NB4 (cell line): ENCODE measurements at places on chromosomes 4 and X.
A peak's percentile ranks its signal among the peaks of the same experiment; 100 is the strongest.

DNA sequence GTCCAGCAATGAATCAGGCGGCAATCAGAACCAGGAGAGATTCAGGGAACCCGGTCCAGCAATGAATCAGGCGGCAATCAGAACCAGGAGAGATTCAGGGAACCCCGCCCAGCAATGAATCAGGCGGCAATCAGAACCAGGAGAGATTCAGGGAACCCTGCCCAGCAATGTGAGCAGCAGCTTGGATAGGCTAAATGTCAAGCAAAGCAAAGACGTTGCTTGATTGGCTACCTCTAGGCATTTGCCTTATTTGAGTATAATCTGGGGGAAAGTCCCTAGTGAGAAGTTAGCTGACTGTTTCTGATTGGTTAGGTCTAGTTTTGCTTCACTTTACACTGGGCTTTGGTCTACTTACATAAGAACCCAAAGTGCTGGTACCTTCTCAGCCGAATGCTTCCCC lies 1212.2 kb upstream of the TENM3 start:
- no peak for DNase-seq

GRCh38 chr4:8171984-8172924 lies 13.6 kb upstream of the ABLIM2 start:
- no peak for DNase-seq

GRCh38 chr4:86592553-86593249 lies 1.4 kb upstream of the PTPN13 start:
- no peak for DNase-seq

DNA sequence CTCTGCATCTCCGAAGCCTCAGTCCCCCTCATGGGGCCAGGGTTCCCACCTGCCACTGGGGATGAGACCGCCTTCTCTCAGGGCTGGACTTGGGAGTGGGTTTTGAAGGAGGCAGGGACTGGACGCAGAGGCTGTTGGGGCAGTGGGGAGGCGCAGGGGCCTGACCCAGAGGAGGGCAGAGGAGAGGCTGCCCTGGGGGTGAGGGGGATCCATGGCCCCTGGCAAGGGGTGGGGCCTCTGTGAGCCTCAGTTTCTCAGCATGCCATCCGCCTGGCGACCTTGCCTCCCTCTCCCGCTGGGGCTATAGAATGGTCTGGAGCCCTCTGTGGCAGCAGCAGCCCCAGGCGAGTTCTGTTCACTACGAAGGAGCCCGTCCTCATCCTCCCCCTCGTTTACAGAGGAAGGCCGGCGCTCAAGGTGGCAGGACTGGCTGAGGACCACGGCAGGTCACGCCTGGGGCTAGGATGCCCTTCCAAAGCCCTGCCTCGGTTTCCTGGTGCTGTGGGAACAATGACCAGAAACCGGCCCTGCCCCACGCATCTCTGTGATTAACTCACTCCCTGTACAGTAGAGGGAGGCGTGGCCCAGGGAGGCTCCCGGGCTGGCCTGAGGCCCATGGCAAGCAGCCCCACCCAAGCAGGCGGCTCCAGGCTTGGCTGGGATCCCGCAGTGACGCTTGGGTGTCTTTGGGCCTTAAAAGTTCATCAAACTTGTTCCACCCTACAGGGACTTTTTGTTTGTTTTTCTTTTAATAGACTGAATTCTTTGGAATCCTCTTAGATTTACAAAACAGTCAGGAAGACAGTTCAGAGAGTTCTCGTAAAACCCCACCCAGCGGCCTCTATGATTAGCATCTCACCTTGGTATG lies 16.0 kb upstream of the SH3TC1 start:
- no peak for DNase-seq

- no peak for DNase-seq
Measured at GRCh38 chr4:37157476-37158167, 86.9 kb upstream of the NWD2 start.

GRCh38 chr4:160296476-160296875 lies 1193.6 kb downstream of the RAPGEF2 start:
- no peak for DNase-seq

DNA sequence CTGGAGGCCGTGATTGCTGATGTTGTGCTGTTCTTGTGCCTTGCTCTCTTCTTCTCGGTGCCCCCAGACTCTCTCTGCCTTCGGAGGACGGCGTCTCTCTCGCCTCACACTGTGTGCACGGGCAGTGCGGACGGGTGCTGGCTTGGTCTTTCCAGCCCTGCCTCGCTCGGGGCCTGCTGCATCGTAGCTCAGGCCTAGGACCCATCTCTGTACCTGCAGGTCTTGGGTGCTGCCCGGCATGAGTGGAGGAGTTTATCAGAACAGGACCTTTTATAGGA lies 18.2 kb downstream of the RGS12 start:
- DNase-seq = no peak

GRCh38 chrX:74546984-74547383 lies 67.4 kb downstream of the RLIM start:
- DNase-seq = no peak

DNA sequence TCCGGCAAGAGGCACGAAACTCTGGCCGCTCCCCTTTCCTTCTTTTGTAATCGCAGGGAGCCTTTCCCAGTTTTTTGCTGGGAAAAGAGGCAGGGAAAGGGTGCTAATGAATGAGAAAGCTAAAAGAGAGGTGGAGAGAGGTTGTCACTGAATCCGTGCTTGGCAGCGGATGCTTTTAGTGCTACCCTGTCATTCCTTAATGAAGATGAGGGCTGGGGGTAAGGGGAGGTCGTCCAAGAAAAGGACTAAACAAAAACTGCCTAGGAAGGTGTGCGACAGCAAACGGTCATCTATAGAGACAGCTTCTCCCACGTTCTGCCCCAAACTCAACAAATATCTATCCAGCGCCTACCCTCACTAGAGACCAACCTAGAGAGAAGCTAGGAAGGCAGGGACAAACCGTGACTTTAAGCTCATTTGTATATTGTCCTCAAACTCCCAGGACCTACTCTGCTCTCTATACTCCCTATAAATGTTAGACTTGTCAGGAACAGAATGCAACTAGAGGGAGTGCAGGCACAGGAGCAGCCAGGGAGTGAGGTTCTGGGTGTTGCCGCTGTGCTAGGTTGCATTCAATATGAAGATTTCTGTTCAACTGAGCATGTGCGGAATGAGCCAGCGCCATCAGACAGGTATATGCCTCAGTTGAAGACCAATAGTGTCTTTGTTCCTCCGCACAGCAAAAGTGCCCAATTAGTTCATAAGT lies 777 bp upstream of the CASK start:
- peak; percentile 3 for DNase-seq

- no peak for DNase-seq
Measured at GRCh38 chr4:96767815-96768480, 928.1 kb downstream of the PDHA2 start.

GRCh38 chr4:24210332-24210902 lies 320.6 kb upstream of the PPARGC1A start:
- peak; percentile 43 for DNase-seq

GRCh38 chr4:32161392-32161791 lies 1441.2 kb downstream of the PCDH7 start:
- DNase-seq = peak; percentile 84

GRCh38 chr4:10640561-10641201 lies 43.9 kb downstream of the CLNK start:
- DNase-seq = no peak

DNA sequence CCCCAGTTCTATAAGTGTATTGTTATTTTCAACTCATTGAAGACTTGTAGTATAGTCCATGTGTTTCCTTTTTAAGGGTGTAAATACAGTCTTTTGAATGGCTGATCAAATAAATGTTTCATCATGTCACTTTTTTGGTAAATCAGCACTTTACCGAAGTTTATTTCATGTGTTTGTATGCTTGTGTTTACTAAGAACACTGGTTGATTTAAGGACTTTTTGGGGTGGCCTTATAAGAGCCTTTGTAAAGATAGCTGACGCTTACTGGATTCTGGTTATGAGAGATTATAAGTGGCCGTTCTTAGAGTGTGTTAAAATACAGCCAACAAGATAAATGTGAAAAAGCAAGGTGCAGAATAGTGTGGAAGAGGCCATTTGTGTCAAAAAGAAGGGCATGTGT lies 2.6 kb downstream of the UBE2K start:
- no peak for DNase-seq

- DNase-seq = no peak
Measured at GRCh38 chr4:78308517-78308916, 243.1 kb upstream of the ANXA3 start.

DNA sequence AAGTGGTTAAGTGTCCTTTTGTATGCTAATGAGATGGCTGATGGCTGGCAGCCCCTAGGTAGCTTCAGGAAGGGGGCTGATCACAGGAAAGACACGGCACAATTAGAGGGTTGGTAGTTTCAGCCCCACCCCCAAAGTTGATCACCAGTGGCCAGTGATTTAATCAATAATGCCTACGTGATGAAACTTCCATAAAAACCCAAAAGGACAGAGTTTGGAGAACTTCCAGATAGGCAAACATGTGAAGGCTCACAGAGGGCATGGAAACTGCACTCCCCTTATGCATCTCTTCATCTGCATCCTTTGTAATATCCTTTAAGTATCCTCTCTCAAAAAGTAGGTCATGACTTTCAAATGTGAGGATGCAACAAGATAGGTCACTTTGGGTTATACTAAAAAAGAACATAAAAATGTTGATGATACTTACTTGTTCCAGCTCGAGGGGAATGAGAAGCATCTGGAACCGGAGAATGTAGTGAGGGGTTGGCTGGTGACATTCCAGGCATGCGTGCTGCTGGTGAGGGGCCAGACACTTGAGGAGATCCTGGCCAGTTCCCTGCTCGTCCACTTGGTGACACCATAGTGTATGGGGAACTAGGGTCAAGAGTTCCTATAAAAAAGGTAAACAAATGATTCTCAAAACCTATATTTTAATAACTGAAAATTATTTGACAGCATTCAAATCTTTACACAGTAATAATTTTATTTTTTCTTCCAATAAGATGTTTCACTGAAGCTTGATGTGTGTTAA lies 16.7 kb upstream of the CXorf38 start:
- DNase-seq = no peak

GRCh38 chr4:104976262-104976661 lies 170.4 kb upstream of the TET2 start:
- peak; percentile 6 for DNase-seq

DNA sequence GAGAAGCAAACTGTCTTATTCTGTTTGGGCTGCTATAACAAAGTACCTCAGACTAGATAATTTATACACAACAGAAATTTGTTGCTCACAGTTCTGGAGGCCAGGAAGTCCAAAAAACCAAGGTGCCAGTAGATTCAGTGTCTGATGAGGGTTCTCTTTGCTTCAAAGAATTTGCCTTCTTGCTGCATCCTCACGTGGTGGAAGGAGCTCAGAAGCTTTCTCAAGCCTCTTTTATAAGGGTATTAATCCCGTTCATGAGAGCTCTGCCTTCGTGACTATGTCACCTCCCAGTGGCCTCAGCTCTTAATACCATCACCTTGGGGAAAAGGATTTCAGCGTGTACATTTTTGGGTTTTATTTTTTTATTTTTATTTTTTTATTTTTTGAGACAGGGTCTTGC lies 20.1 kb downstream of the CA5B start:
- no peak for DNase-seq

- DNase-seq = no peak
Measured at GRCh38 chr4:38923746-38924145, 56.1 kb downstream of the FAM114A1 start.

DNA sequence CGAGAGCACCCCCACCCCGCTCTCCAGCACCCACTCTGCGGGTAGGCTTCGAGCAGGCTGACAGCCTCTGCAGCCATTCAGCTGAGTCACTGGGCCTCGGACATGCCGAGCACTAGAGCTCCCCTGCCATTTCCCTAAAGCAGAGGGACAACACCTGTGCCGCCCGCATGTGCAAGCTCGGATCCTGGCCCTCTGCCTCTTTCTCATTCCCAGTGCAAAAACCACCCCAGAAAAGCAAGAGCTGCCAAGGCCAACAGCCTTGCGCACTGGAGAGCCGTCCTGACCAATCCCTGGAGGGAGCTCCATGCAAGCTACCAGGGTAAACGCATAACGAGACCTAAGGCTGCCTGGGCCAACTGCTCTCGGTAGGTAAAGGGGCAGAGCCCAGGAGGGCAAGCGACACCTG lies 5.3 kb downstream of the HCFC1 start:
- no peak for DNase-seq

DNA sequence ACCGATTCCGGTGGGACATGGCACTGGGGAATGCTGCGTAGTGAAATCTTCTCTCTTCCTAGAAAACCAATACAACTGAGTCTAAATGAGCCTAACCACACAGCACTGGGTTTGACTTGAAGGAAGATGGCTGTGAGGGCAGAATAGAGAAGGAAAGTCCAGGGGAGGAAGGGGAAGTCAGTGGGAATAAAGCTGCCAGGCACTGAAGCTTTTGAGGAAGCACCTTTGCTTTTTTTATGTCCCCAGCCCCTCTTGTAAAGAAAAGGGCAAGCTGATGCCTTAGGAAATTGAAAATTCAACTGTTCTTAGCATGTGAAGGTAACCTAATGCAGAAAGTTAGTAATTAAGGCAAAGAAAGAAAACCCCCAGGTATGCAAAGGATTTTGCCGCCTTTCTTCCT lies 20.6 kb downstream of the MED28 start:
- DNase-seq = no peak

- no peak for DNase-seq
Measured at GRCh38 chrX:68997911-68998310, 167.3 kb downstream of the PJA1 start.

DNA sequence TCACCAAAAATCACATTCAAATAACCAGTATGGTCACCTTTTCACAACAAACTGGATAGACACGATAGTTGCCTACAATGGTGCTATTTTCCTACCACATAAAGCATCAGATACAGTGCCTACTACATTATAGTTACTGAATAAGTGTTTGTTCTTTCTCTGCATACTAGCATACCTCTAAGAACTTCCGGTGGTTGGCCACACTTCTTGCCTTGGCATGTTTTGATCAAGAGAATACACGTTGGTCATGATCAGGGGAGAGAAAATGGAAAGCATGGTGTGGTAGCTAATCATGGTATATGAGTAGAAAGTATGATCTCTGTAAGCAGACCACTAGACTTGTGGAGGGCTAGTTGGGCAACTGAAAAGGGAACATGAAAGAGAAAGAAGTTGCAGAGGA lies 322.8 kb upstream of the DIAPH2 start:
- DNase-seq = no peak

DNA sequence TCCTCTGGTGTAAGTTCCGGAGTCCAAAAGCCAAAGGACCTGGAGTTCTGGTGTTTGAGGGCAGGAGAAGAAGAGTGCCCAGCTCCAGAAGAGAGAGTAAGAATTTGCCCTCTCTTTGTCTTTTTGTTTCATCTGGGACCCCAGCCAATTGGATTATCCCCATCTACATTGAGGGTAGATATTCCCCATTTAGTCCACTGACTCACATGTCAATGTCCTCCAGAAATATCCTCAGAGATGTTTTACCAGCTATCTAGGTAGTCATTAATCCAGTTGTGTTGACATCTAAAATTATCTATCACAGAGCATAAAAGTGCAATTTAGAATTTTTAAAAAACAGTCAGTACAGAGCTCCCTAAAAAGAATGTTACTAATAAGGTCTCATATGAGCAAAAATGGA lies 132.9 kb upstream of the TMEM47 start:
- DNase-seq = no peak

DNA sequence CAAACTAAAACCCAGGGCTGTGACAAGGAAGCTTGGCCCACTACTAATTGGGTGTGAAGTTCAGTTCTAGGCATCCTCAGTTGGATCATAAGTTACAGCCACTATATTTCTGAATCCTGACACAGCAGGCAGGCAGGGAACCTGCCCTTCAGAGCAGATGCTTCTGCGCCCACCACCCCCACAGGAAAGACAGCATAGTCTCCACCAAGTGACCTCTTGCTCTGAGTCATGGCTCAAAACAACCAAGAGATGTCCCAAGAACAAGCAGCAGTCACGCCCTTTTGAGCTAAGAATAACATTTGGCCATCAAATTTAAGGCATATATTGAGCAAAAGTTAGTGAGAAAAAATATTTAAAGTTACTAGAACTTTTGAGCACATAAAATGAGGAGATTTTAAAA lies 170.7 kb upstream of the SMARCAD1 start:
- DNase-seq = peak; percentile 3
